Stomach (tissue), 19 donors: ENCODE measurements at places on chromosomes 6 and 20. TPM values are rescaled to one million over a fixed set of nuclear protein-coding genes. Genes with fewer than 3 reads are reported as not detected.
A peak's percentile ranks its signal among the peaks of the same experiment; 100 is the strongest.

GRCh38 chr6:38997128-38997761 lies 51.3 kb upstream of the GLP1R start:
- DNase-seq: peak; percentile 79

DNA sequence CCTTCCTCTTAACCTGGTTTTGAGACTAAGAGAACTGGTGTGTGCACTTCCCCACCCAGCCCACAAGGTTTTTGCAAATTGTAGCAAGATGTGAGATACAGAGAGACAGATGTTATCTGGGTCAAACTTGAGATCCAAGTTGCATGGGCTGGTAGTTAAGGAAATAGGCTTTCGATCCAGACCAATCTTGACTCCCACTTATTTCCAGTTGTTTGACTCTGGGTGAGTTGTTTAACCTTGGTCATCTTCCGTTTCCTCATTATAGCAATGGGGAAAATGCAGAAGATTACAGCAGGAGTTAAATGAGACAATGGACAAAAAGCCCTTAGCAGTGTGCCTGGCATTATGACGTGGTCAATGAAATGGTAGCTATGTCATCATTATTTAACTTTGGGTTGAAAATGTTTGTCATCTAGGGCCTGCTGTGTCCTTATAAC lies 1.7 kb downstream of the SNX21 start:
- no peak for DNase-seq

- no peak for DNase-seq
Observed at GRCh38 chr20:9279918-9280401, 211.1 kb downstream of the PLCB4 start.

GRCh38 chr20:56925082-56925830 lies 296.1 kb downstream of the TFAP2C start:
- no peak for DNase-seq

GRCh38 chr20:32315891-32316290 lies 38.4 kb downstream of the KIF3B start:
- no peak for DNase-seq

DNA sequence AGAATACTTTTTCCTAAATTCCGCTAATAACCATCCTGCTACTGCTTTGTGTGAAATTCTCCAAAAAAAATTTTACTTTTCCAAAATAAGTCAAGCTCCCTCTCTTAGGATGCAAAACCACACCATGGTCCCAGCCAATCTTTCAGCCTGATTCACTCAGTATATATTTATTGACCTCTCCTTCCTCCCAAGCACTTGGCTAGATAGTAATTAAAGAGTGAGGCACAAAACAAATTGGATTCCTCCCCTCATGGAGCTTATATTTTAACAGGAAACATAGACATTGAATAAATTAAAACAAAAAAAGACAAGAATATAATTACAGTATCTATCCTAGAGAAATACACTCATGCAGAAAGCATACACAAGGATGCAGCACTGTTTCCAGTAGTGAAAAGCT lies 9.0 kb upstream of the ZNF217 start:
- no peak for DNase-seq

DNA sequence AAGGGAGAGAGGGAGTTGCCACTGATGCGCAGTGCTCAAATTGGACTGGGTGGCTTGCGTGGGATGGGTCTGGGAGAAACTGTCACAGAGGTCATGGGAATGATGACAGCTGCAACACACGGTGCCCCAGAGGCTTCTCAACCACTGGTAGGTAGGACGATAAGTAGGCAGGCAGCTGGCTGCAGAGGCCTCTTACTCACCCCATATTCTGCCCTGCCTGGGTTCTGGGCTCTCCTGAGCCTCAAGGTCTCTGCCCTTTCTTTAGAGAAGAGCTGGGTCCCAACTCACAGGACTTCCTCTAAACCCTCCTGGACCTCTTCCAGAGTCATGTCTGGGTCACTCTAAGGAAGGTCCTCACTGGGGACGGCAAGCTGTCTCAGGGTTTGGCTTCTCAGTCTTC lies 37.2 kb upstream of the RNF24 start:
- DNase-seq: no peak

- peak; percentile 37 for DNase-seq
Observed at GRCh38 chr20:23156170-23156841, 70.2 kb upstream of the CD93 start.

GRCh38 chr6:41615311-41615710 lies 23.0 kb upstream of the MDFI start:
- DNase-seq: no peak

DNA sequence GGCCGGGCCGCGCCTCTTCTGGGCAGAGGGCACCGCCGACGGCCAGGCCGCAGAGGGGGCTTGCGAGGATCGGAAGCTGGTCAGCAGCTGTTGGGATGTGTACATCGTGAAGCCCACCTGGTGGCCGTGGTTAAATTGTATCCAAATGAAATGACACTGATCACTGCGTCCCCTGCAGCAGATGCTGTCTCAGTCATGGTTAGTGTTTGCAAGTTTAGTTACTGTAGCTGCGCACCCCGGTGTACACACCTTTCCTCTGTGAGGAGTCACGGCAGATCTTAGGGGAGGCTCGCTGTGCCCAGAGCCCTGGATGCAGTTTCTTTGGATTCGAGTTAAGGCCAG lies 653 bp downstream of the NAA20 start:
- DNase-seq: no peak

DNA sequence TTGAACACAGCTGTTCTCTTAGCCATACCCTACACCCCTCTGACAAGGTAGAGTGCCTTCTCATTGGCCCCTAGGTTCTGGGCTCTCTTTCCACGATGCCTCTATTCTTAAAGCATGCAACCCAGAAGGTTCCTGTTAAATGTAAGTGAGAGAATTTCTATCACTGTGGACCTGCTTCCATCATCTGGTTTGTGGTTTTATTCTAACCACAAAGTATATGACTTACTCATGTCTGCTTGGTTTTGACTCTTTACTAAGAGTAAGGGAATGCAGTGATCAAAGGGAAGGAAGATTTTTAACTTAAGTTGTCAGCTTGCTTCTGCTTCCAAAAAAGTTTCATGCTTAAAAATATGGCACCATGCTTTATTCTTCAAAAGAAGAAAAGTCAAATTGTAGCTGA lies 80.2 kb downstream of the ANKEF1 start:
- no peak for DNase-seq

DNA sequence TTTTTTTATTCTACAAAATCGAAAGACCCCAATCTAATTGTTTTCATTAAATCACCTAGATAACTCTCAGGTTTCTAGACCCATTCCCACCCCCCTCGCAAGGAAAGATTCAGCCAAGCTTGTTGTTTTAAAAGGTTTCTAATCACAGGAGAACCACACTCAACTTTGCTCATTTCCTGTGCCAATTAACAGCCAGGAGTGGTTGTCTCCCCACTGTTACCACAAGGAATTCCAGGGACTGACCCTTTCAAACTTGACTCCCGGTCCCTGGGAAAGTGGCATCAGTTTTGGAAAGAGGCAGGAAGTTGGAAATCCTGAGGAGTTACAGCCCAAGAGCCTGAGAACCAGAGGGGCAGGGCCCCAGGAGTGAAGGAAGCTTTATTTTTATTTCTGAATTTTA lies 561.3 kb upstream of the JAG1 start:
- no peak for DNase-seq

DNA sequence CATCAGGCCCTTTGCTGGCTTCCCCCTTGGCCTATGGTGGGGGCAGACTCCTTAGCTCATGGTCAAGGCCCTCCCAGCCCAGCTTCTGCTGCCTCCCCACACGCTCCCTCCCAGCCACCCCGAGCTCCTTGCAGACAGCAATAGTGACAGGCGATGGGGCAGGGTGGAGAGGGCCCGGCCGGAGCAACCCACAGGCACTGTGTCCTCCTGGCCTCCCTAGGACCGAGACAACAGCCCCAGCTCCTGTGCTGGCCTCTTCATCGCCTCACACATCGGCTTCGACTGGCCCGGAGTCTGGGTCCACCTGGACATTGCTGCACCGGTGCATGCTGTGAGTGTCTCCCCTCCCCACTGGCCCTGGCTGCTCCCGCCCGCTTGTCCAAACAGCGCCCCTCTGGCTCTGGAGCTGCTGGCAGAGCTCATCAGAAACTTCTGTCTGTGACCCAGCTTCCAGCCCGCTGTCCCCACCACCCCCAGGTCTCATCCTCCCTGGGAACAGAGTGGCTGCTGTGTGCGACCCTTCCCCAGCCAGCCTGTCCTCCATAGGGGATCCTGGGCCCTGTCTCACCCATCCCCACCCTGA lies 21.8 kb downstream of the NPEPL1 start:
- peak; percentile 1 for DNase-seq

DNA sequence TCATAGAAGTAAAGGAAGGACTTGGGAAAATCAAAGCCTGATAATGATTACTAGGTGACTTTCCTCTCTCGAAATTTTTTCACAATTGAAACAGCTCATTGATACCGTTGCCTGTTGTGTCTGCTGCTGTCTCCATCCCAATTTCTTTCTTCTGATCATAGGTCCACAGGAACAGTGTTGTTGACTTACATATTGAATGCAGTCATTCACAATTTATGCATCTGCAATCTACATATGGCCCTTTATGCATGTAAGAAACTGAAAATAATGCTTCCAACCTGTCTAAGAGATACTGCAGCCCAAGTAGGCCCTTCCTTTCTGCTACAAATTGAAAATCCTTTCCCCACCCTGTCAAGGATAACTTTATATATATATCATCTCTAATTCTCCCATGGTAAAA lies 381.3 kb downstream of the PKHD1 start:
- no peak for DNase-seq

DNA sequence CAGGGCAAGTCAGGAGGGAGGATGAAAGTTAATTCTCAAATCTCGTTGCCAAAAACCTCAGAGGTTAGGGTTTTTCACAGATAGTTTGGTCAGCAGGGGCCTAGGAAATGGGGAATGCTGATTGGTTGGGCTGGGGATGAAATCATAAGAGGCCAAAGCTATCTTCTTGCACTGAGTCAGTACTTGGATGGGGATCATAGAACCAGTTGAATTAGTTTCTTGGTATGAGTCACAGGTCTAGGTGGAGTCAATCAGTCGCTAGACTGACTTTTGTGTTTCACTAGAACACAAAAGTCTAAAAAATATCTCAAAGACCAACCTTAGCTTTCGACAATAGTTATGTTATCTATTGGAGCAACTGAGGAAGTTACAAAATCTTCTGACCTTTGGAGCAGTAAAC lies 368.5 kb downstream of the TBC1D32 start:
- no peak for DNase-seq

DNA sequence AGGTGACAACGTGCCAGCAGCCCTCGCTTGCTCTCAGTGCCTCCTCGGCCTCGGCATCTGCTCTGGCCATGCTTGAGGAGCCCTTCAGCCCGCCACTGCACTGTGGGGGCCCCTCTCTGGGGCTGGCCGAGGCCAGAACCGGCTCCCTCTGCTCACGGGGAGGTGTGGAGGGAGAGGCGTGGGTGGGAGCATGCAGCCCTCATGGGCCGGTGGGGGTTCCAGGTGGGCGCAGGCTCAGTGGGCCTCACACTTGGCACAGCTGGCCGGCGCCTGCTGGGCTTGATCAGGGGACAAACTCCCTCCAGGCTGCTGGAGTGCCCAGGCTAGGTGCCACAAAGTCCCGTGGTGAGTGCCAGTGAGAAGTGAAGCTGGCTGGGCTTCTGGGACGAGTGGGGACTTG lies 566.6 kb upstream of the ID4 start:
- DNase-seq: no peak

DNA sequence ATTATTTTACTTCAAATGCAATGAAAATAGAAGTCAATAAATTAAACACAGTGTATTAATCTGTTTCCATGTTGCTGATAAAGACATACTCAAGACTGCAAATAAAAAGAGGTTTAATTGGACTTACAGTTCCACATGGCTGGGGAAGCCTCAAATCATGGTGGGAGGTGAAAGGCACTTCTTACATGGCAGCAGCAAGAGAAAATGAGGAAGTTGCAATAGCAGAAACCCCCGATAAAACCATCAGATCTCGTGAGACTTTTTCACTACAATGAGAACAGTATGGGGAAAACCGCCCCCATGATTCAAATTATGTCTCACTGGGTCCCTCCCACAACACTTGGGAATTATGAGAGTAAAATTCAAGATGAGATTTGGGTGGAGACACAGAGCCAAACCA lies 82.2 kb downstream of the GPR63 start:
- DNase-seq: no peak

DNA sequence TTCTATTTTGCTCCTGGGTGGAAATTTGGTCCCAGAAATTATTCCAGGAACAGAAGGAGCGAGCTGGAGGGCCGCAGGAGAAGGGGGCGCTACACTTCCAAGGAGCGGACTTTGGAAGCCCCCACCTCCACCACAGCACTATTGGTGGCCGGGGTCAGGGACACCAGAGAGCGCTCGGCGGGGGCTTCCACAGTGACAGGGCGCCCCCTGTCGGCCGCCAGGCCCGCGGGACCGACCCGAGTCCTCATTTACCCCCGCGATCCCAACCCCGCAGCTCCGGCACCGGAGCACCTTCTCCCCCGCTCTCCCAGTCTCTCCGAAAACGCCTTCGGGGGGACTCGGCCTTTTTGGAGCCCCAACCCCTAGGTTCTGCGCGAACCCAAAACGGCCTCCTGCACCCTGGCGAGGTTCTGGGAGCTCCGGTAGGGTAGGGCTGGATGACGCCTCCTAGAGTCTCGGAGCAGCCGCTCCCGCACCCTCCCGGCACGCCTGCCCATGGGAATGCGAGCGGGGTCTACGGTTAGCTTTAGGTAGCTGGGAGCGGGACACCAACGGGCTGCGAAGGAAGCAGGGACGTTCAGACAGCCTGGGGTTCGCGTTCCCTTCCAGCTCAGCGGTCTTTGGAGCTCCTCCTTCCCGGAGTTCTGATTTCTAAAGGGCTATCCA lies 2.4 kb upstream of the FOXA2 start:
- DNase-seq: peak; percentile 79

GRCh38 chr20:25081065-25081729 lies 744 bp downstream of the VSX1 start:
- DNase-seq: peak; percentile 66

DNA sequence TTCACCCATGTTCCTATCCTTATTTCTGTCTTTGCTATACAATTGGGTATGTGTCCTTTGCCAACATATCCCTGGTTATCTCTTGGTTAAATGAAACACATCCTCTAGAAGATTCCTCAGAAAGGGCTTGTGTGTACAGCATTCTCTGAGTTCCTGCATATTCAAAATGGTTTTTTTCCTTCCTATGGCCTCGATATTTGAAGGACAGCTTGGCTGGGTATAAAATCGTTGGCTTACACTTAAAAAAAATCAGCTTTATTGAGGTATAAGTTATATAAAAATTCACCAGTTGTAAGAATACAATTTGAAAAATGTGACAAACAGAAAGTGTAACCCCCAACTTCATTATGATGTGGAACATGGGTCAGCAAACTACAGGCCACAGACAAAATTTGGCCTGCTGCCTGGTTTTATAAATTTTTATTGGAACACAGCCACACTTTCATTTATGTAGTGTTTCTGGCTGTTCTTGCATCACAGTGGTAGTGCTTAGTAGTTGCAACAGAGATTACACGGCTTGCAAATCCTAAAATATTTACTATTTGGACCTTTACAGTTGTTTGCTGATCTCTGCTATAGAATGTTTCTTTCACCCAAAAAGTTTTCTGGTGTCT lies 16.7 kb downstream of the PCMT1 start:
- DNase-seq: peak; percentile 26

MOG gene
- not detected for total RNA-seq

SLC26A8 gene
- total RNA-seq: not detected

PRL gene
- total RNA-seq: not detected
